ENCODE measurements at places on chromosomes 6 and 20. TPM values are rescaled to one million over a fixed set of nuclear protein-coding genes. Genes with fewer than 3 reads are reported as not detected.

Gene TRAPPC3L
- not detected for total RNA-seq

Gene ZSCAN23
- total RNA-seq, result not detected

Gene BHLHE23
- total RNA-seq, result not detected

Gene NRN1
- 0.76 TPM for total RNA-seq

Gene AKAP7
- 2.1 TPM for total RNA-seq

Gene MUCL3
- total RNA-seq, result not detected

Gene FUT9
- not detected for total RNA-seq

Gene LY6G5B
- 3.6 TPM for total RNA-seq

Gene SRMS
- total RNA-seq, result not detected

Gene TEAD3
- 5.7 TPM for total RNA-seq

Gene LST1
- total RNA-seq, result not detected

Gene SNX21
- total RNA-seq, result 11.6 TPM

Gene WFDC12
- not detected for total RNA-seq

Gene SLX4IP
- 3.4 TPM for total RNA-seq

Gene KCNK15
- 0.57 TPM for total RNA-seq

Gene NNAT
- not detected for total RNA-seq

Gene C6orf118
- 0.28 TPM for total RNA-seq

Gene KIAA0408
- total RNA-seq, result 7.1 TPM

Gene MAS1
- not detected for total RNA-seq

Gene SLC16A10
- 0.28 TPM for total RNA-seq

Gene LPIN3
- 9.5 TPM for total RNA-seq

Gene DPPA5
- not detected for total RNA-seq

Gene PTPRT
- not detected for total RNA-seq

Gene DLL1
- total RNA-seq, result 0.19 TPM
